Fibroblast of lung (primary cell): ENCODE measurements at places on chromosomes 7 and 10. TPM values are rescaled to one million over a fixed set of nuclear protein-coding genes. Genes with fewer than 3 reads are reported as not detected.

CYP3A7 gene
- 23.9 and 37.8 TPM in 2 replicates for total RNA-seq

PTPRZ1 gene
- not detected in 2 replicates for total RNA-seq

AQP1 gene
- total RNA-seq, result 10.8 and 44.6 TPM in 2 replicates

PRRT4 gene
- total RNA-seq, result under 0.01 and 0.26 TPM in 2 replicates

SFTPA1 gene
- not detected in 2 replicates for total RNA-seq

HOXA13 gene
- not detected in 2 replicates for total RNA-seq

ZNF394 gene
- total RNA-seq, result 20.1 and 22.1 TPM in 2 replicates

NPFFR1 gene
- total RNA-seq, result under 0.01 TPM in 1 of 2 replicates, not detected in the other

CEP41 gene
- total RNA-seq, result 8.0 and 8.3 TPM in 2 replicates

NEUROD6 gene
- not detected in 2 replicates for total RNA-seq

CYP3A5 gene
- total RNA-seq, result 8.2 and 12.4 TPM in 2 replicates

GNG11 gene
- 9.0 and 27.2 TPM in 2 replicates for total RNA-seq

CACUL1 gene
- total RNA-seq, result 21.3 and 25.3 TPM in 2 replicates

LRRC4 gene
- total RNA-seq, result 0.26 and 0.33 TPM in 2 replicates

ASZ1 gene
- total RNA-seq, result not detected in 2 replicates

CALY gene
- 0.26 TPM in 1 of 2 replicates, not detected in the other for total RNA-seq

CLRN3 gene
- total RNA-seq, result not detected in 2 replicates

THNSL1 gene
- 4.3 and 5.6 TPM in 2 replicates for total RNA-seq

UNCX gene
- total RNA-seq, result not detected in 2 replicates

EN2 gene
- total RNA-seq, result under 0.01 TPM in 1 of 2 replicates, not detected in the other

GPR146 gene
- total RNA-seq, result 3.1 and 3.3 TPM in 2 replicates

GPNMB gene
- 177 and 182 TPM in 2 replicates for total RNA-seq

MUC12 gene
- total RNA-seq, result 0.50 and 0.51 TPM in 2 replicates

TLL2 gene
- total RNA-seq, result 0.17 and 0.26 TPM in 2 replicates

RGR gene
- not detected in 2 replicates for total RNA-seq

LAMB4 gene
- under 0.01 and 0.17 TPM in 2 replicates for total RNA-seq

DLX5 gene
- 0.17 TPM in 1 of 2 replicates, not detected in the other for total RNA-seq
